H1 (cell line): ENCODE measurements at places on chromosomes 7 and 10.

DNA sequence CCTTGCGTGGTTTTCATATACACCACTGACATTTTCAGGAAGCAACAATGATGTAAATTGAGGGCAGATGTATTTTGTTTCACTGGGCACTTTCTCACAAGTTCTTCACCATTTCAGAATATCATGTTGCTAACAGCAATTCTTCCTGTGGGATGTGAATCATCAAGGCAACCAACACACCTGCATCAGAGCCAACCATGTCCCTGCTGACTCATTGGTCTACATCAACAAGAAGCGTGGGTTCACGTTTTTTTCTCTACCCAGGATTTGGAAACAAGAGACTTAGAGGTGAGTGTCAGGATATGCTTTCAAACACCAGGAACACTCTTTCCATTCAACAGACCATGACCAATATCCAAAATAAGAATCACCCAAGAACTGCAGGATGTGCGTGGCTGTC lies 203.9 kb downstream of the TEX36 start:
- no peak for DNase-seq

DNA sequence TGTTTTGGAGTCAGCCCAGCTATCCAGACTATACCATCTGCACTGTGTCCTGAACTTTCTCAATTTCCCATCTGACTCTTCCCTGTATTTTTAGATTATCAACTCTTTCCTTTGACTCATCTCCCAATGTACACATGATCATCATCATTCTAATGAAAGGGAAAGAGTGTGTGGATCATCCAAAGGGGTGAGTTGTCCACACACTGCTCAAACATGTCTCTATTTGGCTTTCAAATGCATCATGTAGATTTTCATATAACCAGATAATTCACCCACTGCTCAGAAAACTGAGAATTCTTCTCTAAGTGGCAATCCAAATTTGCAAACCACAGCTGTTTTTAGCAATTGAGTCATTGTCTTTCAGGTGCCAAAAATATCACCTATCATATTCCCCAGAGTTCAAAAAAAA lies 190.2 kb upstream of the HPS1 start:
- no peak for DNase-seq

GRCh38 chr10:98365406-98366061 lies 49.4 kb downstream of the PYROXD2 start:
- DNase-seq = no peak

DNA sequence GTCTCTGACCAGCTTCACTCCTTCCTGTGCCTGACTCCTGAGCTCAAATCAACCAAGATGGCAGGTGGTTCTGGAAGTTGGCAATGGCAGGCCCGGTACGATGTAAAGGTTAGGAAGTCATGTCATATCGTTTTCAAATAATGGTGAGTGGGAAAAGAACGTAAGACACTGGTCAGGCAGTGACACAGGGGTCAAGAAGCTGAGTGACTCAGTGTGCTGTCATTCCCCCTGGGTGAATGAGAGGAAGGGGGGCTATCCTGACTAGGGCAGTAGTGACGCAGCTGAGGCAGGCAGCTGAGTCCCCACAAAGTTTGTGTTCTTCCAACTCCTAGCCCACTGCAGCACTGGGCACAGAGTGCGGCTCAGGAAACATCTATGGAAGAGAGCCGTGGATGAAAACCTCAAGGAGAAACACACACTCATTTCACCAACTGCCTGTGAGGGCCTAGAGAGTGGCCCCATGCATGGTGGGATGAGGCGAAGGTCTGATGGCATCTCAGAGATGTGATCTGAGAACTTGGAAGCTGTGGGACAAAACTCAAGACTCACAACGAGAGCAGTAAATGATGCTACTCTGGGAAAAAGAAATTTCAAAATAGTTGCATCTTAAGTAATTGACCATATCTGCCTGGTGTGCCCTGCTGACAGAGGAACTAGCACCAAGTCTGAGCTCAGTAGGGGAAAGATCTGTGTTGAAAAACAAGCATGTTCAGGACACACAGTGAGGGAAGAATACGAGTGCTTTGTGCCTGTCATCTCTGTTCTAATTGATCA lies 23.2 kb downstream of the CREB3L2 start:
- no peak for DNase-seq

- DNase-seq = no peak
Measured at GRCh38 chr7:18623389-18623788, 127.8 kb downstream of the HDAC9 start.

DNA sequence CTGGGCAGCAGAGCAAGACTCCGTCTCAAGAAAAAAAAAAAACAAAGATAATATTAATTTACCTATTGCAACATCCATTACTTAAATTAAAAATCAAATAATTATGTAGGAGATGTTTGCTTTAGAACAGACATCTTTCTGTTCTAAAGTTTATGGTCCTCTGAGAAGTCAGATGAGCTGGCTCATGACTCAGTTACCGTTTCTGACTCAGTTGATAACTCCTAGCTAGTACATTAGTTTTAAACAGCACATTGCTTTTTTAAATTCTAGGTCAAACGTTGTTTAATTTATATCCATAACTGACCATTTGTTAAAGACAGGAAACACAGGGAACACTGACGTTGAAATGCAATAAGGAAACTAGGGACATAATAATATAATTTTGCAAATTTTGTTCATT lies 162.7 kb downstream of the ETV1 start:
- no peak for DNase-seq

- no peak for DNase-seq
Measured at GRCh38 chr10:68876246-68877138, 24.6 kb upstream of the DDX50 start.

GRCh38 chr7:19410106-19410505 lies 264.9 kb upstream of the FERD3L start:
- no peak for DNase-seq

- no peak for DNase-seq
Measured at GRCh38 chr7:22969010-22969431, 44.9 kb downstream of the HYCC1 start.

GRCh38 chr7:81533931-81534330 lies 235.9 kb downstream of the HGF start:
- no peak for DNase-seq

DNA sequence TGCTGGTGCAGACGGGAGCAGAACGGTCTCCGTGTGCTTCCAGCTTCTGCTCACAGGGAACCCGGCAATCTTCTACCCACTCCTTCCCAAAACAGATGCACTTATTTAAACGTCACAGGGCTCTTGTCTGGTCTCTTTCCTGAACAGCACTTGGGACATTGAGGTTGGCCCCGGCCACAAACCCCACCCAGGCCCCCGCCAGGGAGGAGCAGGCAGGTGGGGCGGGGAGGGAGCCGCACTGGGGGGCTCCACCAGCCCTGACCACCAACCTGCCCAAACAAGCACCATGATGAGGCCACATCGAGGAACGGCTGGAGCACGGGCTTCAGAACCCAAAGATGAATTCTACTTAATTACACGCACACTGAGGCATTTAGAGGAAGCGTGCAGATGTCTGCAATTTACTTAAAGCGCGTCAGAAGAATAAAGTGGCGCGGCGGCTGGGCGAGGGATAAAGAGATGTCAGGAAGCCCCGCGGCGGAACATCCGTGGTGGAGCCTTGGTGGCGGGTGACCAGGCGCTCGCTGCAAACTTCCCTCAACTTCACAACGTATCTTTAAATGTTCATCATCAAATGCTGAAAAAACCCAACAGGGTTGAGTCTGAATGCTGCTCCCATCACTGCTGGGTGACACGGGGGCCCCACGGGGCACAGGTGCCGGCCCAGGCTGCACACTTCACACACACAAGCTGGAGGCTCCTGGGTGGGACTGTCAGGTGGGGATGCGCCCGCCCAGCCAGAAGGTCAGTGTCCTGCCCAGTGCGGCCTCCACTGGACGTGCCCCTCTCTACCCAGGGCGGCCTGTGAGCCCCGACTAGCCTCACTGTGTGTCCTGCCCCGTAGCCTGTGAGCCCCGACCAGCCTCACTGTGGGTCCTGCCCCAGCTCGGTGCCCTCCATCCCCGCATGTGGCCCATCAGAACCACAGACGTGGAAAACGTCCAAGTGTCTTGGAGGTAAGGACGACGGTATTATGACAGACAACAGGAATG lies 279.2 kb downstream of the MAD1L1 start:
- no peak for DNase-seq

- no peak for DNase-seq
Measured at GRCh38 chr7:96910486-96910885, 94.9 kb upstream of the DLX6 start.

- DNase-seq = no peak
Measured at GRCh38 chr10:124977648-124978375, 35.9 kb downstream of the ZRANB1 start.

- no peak for DNase-seq
Measured at GRCh38 chr10:30365278-30365677, 16.2 kb upstream of the MTPAP start.

- no peak for DNase-seq
Measured at GRCh38 chr10:53447576-53447975, 675.0 kb upstream of the MBL2 start.

GRCh38 chr10:16949816-16950215 lies 132.6 kb upstream of the RSU1 start:
- no peak for DNase-seq

- no peak for DNase-seq
Measured at GRCh38 chr10:91683975-91684374, 51.1 kb upstream of the PPP1R3C start.
